ENCODE measurements at places on chromosomes 13 and 19. TPM values are rescaled to one million over a fixed set of nuclear protein-coding genes. Genes with fewer than 3 reads are reported as not detected.

The SRRM5 gene
- 0.59 TPM for total RNA-seq

The RNF225 gene
- not detected for total RNA-seq

The DKKL1 gene
- not detected for total RNA-seq

The FFAR1 gene
- not detected for total RNA-seq

The CCDC70 gene
- not detected for total RNA-seq

The MIA gene
- total RNA-seq: not detected

The ZNF331 gene
- 39.8 TPM for total RNA-seq

The RFPL4AL1 gene
- not detected for total RNA-seq

The GAS6 gene
- total RNA-seq: 161 TPM

The EXOC3L2 gene
- total RNA-seq: 17.2 TPM

The CLIP3 gene
- total RNA-seq: 3.8 TPM

The ANGPTL8 gene
- total RNA-seq: not detected

The ZFP28 gene
- total RNA-seq: 9.7 TPM

The LGALS4 gene
- 1.6 TPM for total RNA-seq

GRCh38 chr13:72314210-72314609, 413.2 kb downstream of the MZT1 start:
- no peak for DNase-seq

DNA sequence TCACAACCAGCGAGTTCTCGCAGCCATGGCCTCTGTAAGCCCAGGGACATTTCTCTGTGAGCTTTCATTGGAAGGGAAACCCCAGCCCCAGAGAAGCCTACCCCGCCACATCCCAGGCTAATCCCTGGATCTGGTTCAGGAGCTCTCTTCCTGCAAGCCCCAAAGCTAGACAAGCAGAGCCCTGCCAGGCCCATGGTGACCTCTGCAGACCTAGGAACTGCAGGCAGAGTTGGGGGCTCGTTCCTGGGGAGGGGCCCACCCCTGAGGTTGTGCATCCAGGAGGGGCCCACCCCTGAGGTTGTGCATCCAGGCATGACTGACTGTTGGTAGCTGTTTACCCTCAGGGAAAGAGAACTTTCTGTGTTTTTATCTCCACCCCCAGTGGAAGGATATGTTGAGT, 21.7 kb downstream of the KCTD15 start:
- no peak for DNase-seq

DNA sequence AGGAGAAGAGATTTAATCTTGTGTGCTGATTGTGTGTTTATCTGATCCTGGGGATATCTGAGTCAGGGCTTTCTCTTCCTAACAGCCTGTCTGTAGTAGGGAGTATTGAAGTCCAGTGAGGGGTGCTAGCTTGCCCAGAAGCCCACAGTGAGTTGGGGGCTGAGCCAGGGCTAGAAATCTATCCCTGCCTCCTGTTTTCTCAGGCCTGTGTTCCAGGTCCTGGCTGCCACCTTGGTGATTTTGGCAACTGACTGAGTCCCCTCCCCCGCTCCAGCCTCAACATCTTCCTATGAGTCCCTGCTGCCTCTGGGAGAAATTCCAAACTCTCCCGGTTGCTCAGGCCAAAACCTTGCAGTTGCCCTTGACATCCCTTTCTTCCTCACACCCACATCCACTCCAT, 7.7 kb upstream of the NOVA2 start:
- DNase-seq: no peak

DNA sequence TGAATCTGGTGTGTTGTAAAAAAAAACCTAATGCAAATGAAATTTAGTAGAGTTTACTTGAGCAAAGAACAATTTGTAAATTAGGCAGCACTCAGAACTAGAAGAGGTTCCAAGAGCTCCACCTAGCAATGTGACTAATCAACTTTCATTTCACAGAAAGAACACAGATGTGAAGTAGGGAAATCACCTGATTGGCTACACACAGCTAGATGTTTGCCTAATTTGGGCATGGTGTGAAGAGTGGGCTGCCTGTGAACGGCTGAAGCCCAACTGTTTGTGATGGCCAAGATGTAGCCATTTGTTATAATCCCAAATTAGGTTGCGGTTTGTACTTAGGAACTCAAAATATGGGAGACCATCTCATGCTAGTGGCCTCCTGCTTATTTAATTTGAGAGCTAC, 724.4 kb upstream of the SLITRK5 start:
- no peak for DNase-seq

DNA sequence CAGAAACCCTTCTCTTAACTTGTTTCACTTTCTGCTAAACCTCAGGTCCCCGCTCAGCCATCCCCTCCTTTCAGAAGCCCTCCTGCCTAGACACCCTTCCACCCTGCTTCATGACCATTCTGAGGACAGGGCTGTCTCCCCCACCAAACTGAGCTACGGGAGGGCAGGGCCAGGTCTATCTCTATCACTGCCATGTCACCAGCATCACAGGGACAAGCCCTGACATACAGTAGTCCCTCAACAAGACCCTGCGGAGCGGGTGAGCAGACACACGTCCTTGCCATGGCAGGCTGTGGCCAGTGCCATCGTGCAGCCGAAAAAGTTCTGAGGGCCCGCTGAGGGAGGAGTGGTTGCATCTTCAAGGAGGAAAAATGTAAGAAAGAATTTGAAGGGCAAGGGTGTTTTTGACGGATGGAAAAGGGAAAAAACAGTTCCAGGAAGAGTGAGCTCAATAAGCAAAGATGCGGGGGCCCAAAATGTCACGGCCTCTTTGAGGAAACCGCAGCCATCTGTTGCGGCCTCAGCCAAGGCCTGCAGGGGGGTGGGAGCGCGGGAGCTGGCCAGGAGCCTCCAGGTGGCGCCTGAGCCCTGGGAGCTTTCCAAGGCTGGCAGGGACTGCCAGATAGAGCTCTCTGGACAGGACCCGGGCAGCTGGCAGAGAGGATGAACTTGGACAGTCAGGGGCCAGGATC, 8.1 kb downstream of the PTGIR start:
- peak; percentile 77 for DNase-seq

DNA sequence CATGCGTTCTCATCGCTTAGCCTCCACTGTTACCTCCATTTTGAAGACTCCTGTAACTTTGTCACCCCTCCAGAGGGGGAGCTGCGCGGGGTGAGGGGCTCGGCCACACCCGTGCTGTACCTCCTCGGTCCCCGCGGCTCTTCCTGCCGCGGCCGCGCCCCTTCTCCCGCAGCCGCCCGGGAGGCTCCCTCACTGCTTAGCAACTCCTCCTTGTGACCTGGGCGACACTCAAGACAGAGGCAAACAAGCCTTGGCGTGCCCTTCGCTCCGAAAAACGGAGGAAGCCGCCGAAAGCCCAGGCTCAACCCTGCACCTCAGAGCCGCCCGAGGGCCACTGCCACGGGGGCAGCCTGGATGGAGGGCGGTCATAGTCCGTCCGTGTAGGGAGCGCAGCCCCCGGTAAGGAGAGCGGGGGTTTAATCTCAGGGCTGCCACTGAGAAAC, 494.3 kb downstream of the FOXO1 start:
- DNase-seq: no peak

DNA sequence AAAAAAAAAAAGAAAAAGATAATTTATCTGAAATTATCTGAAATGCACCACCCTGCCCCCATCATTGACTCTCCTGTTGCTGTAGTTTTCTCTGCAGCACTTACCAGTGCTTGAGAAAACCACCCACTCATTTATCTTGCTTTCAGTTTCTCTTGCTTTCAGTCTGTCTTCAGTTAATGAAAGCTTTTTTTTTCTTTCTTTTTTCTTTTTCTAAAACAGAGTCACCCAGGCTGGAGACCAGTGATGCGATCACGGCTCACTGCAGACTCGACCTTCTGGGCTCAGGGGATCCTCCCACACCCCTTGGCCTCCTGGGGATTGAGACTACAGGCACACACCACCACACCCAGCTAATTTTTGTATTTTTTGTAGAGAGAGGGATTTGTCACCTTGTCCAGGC, 4.3 kb upstream of the ACP5 start:
- DNase-seq: no peak

GRCh38 chr19:34961775-34962686, 2.0 kb downstream of the ZNF792 start:
- DNase-seq: no peak

DNA sequence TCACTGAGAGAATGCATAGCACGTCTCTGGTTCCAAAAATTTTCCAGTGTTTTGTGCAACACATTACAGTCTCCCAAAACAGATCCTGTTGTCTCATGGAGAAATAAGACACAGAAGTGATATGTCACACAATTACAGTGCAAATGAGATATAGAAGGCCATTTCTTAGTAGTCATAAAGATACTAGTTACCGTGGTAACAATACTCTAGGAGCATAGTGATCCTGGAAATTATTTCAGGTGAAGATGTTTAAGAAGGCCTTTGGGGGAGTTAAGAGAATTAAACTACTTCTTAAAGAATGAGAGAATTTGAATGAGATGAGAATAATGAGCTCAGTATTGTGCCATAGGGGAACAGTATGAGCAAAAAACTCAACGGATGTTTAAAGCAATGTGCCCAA, 628.0 kb upstream of the MIR17HG start:
- no peak for DNase-seq

DNA sequence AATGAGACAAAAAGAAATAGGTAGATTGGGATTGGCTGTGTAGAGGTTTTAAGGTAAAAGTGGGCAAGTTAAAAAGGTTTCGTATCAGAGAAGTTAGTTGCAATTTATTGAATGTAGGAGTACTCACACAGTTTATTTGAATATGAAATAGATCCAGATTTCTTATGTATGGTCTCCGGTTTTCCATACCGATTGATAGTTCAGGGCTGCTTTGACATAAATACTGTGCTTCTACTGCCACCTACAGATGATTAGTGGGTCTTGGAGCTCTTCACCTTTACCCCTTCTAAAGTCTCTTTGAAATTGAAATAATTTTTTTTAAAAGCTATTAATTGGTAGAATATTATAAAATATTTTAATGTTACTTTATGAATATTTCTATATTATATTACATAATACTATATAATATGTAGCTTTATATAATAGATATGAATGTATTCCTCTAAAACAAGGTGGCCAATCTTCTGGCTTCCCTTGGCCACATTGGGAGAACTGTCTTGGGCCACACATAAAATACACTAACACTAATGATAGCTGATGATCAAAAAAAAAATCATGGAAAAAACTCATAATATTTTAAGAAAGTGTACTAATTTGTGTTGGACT, 7.7 kb upstream of the GPR18 start:
- DNase-seq: no peak

- DNase-seq: peak; percentile 79
These were observed 14.8 kb upstream of the EID2 start for GRCh38 chr19:39554701-39555311.

GRCh38 chr13:73738626-73739025, 395.6 kb downstream of the KLF12 start:
- no peak for DNase-seq

- DNase-seq: no peak
These were observed 303.9 kb downstream of the FOXO1 start for GRCh38 chr13:40362502-40362901.

DNA sequence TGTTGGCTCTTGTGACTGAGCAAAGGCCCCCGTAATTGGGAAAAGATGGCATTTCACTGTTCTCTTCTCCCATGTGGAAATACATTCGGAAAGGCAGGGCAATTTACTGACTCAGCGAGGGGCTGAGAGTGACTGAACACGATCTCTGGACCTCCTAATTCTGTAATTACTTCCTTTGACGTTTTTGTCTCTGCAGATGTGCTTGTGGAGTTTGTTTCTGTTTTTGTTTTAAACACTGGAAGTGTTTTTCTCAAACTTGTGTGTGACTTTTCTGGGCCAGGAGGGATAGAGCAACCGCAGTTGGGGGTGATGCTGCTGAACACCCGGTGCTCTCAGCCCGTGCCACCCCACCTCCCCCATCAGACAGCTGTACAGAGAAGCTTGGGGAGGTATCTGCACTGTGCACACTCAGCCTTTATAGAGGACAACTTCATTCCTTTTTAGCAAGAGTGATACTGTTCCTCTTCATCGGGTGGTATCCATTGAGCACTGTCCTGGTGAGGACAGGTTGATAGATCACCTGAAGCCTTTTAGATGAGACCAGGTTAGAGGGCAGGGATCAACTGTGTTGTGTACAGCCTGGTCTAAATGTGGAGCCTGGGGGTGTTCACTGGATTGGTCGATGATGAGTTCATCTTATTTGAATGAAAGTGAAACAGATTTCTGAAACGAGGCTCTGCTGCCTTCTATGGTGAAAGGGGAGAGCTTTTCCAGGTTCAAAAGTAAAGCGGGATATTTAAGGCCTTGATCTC, 117.4 kb downstream of the ESD start:
- DNase-seq: no peak

GRCh38 chr13:51814825-51815650, 11.1 kb upstream of the DHRS12 start:
- DNase-seq: peak; percentile 66

DNA sequence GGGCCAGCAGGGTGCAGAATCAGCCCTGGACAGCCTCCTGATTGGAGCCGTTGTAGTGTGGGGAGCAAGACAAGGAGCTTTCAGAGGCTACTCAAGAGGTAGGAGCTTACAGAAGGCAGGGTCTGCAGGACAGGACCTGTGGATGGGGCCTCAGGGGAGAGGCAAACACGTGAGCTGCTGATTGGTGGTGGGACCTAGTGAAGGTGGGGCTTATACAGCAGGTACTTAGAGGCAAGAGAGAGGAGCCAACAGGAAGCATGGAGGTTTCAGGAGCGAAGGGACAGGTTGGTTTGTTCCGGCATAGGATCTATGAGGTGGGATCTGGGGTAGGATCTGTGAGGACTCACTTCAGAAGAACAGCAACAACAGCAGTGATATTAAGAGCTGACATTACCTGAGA, 32.4 kb downstream of the ZSWIM4 start:
- DNase-seq: no peak

DNA sequence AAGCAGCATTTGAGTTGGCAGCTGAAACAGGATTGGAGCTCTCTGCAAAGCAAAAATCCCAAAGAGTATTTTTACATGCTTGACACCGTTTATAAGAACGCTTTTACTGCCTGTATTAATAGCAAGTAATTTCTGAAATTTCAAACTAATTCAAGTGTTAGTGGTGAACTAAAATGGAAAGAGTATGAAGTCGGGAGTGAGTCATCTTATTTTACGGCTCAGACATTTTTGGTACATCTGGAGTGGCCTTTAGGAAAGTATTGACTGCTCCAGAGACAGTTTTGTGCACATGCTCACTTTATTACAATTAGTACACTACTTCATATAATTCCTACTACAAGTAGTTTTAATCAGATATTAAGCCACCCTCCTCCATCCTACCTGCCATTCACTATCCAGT, 167.4 kb downstream of the SLITRK6 start:
- DNase-seq: no peak

GRCh38 chr13:33194820-33195692, 90.5 kb downstream of the STARD13 start:
- no peak for DNase-seq

- no peak for DNase-seq
These were observed 86.9 kb downstream of the PCCA start for GRCh38 chr13:100175803-100176182.

DNA sequence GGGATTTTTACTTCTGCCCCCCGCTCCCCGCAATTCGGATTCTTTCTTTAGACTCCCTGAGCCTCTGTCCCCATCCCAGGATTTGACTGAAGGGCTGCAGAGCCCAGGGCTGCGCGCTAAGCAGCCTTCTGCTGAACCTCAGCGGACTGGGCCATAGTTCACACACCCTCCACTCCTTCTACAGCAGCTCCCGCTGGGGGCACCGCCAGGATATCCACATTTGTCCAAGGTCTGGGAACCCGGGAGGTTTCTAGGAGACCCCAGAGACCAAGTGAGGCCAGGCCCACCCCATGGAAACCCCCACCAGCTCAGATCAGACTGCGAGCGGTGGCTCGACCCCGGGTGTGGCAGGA, 463.3 kb downstream of the ITGBL1 start:
- DNase-seq: no peak
